ENCODE measurements at places on chromosomes 16 and 17. TPM values are rescaled to one million over a fixed set of nuclear protein-coding genes. Genes with fewer than 3 reads are reported as not detected.

DNA sequence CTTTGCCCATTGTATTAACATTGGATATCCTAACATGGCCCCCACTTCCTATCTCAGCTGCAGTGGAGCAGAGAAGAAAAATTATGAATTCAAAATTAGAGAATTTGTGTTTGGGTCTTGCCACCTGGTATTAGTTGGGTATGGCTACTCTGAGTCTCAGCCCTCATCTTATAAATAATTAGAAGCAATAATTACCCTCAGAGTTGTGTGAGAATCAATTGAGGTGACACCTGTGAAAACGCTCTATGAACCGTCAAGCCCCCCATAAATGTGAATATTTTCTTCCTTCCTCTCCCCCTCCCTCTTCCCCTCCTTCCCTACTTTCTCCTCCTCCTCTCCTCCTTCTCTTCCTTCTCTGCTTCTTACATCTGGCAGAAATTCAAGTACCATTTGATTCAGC, 8.9 kb upstream of the TOB1 start:
- H3K36me3 ChIP-seq, result no peaks in the 10 kb centered on the region
- H3K27ac ChIP-seq, result no peak overlapping the region
- H3K4me1 ChIP-seq, result peaks cover 5% of the 10 kb centered on the region
- DNase-seq, result no peak
- H3K4me3 ChIP-seq, result no peak overlapping the region

GRCh38 chr17:37828651-37829124, 83.8 kb upstream of the HNF1B start:
- DNase-seq, result peak; percentile 61
- H3K27ac ChIP-seq, result no peak overlapping the region
- H3K27me3 ChIP-seq, result no peaks in the 10 kb centered on the region
- H3K36me3 ChIP-seq, result no peaks in the 10 kb centered on the region

DNA sequence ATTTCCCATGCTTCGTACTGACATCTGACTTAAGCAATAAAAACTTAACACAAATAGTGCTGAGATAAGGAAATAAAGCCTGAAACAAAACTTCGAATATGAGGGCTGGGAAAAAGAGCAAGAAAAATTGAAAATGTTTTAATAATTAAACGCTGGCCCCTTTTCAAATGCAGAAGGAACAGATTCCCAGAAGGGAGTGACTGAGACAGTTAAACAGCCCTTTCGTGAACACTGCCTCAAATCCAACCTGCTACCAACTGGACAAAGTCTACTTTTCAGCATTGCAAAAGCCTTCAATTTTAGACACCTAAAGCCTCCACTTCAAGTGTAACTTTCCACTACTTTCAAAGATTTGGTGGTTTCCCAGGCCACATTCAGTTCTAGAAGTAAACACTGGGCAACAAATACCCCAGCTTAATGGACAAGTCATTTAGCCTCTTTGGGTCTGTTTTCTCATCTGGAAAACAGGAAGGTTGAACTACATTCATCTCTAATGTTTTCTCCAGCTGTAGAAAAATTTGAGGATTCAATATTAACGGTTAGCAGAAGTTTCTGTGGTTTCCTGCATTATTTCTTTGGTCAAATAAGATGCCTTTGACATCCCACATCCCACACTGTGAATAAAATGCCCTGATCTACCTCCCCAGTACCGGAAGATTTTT, 11.8 kb downstream of the RFFL start:
- DNase-seq, result peak; percentile 80
- H3K36me3 ChIP-seq, result no peaks in the 10 kb centered on the region
- no peak overlapping the region for H3K4me3 ChIP-seq
- no peaks in the 10 kb centered on the region for H3K4me1 ChIP-seq
- no peak overlapping the region for H3K27ac ChIP-seq
- no peaks in the 10 kb centered on the region for H3K27me3 ChIP-seq

- H3K36me3 ChIP-seq, result peaks cover 4% of the 10 kb centered on the region
- no peaks in the 10 kb centered on the region for H3K27me3 ChIP-seq
- no peaks in the 10 kb centered on the region for H3K4me1 ChIP-seq
- no peak overlapping the region for H3K27ac ChIP-seq
These were observed 64.8 kb upstream of the C17orf78 start for GRCh38 chr17:37310940-37311339.

DNA sequence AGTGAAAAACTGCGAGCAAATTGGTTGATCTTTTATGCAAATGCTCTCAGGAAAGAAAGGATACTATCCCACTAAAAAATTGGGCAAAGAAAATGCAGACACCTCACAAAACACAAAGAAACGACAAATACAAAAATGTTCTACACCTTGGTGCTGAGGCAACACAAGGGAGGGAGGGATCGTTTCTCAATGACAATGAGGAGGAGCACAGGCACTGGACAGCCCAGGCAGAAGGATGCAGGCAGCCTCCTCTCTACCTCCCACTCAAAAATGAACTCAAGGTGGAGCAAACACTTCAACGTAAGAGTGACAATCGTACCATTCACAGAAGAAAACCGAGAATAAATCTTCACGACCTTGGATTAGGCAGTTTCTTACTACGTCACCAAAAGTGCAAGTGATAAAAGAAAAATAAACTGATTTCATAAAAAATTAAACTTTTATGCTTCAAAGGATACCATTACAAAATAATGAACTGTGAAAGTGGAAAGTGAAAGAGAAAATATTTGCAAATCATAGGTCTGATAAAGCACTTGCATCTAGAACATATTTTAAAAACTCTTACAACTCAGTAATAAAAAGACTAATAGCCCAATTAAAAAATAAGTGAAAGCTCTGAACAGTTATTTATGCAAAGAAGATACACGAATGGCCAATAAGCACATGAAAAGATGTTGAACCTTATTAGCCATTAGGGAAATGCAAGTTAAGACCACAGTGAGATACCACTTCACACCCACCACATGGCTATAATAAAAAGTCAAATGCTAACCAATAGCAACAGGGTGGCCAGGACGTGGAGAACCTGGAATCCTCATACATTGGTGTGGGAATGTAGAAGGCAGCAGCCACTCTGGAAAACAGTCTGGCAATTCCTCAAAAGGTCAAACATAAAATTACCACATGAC, 80.8 kb upstream of the TRAP1 start:
- H3K4me1 ChIP-seq, result peaks cover 3% of the 10 kb centered on the region
- H3K4me3 ChIP-seq, result no peak overlapping the region
- H3K36me3 ChIP-seq, result peaks cover 9% of the 10 kb centered on the region
- DNase-seq, result no peak
- H3K27ac ChIP-seq, result no peak overlapping the region
- H3K27me3 ChIP-seq, result no peaks in the 10 kb centered on the region

- H3K4me1 ChIP-seq, result peaks cover 36% of the 10 kb centered on the region
- H3K36me3 ChIP-seq, result peaks cover under 1% of the 10 kb centered on the region
- no peak overlapping the region for H3K4me3 ChIP-seq
- peaks cover 7% of the 10 kb centered on the region for H3K27me3 ChIP-seq
- peak; percentile 29 for DNase-seq
These were observed 43.2 kb downstream of the RPH3AL start for GRCh38 chr17:309361-309888.

DNA sequence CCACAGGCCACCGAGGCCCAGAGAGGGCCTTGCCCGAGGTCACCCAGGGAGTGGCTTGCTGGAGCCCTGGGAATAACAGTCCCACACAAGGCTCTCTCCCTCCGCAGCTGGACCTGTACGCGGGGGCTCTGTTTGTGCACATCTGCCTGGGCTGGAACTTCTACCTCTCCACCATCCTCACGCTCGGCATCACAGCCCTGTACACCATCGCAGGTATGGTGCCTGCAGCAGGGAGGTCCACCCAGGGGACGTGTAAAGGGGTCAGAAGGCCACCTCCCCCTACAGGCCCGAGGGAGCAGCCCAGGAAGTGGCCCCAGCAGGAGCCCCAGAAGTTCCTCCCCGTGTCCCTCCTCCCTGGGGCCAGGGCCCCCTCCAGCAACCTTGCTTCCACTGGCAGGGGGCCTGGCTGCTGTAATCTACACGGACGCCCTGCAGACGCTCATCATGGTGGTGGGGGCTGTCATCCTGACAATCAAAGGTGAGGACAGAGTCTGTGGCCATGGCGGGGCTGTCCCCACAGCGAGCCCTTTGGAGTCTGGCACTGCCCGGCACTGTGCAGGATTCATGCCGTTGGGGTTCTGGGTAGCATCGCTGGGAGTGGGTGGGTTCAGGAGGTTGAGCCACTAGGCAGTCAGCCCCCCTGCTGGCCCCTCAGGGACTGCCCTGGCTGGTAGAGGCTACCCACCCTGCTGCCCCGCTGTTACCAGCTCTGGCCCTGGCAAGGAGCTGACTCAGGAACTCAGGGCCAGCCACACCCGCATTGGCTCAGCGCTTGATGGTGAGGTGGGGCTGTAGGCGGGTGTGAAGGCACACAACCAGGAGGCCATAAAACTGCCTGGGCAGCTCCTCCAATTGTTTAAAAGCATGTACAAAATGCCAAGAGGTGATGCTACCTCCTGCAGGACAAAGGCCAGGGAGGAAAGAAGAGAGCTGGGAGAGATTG, 17.3 kb downstream of the SLC5A10 start:
- DNase-seq, result no peak
- no peak overlapping the region for H3K4me3 ChIP-seq
- no peak overlapping the region for H3K27ac ChIP-seq
- no peaks in the 10 kb centered on the region for H3K27me3 ChIP-seq
- peaks cover 22% of the 10 kb centered on the region for H3K4me1 ChIP-seq

DNA sequence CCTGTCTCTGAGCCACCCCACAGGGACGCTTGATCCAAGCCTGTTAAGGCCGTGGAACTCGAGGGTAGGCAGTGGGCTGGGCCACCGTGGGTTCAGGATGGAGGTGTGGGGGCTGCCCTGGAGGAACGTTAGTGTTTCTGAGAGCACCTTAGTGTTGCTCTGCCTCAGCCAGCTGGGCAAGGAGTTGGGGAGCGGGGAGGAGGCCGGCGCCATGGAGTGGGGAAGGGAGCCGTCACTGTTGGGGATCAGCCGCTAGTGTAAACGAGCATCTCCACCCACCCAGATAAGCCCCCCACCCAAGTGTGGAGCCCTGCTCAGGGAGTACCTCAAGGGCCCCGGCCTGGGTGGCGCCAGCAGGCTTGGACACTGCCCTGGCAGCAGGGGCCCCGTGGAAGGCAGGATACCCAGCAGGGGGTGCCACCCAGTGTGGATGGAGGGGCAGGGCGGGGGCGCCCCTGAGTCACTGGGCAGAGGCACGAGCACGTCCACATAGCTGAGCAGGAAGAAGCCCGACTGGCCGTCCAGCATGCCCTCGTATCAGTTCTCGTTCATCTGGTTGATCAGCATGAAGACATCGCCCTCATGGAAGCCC, 98.6 kb downstream of the KPNA2 start:
- DNase-seq, result no peak
- no peaks in the 10 kb centered on the region for H3K27me3 ChIP-seq
- peaks cover 2% of the 10 kb centered on the region for H3K4me1 ChIP-seq
- H3K27ac ChIP-seq, result no peak overlapping the region
- H3K4me3 ChIP-seq, result no peak overlapping the region

GRCh38 chr16:48575471-48576050, 34.4 kb downstream of the N4BP1 start:
- H3K27ac ChIP-seq, result no peak overlapping the region
- H3K27me3 ChIP-seq, result no peaks in the 10 kb centered on the region
- no peak overlapping the region for H3K4me3 ChIP-seq
- H3K36me3 ChIP-seq, result peaks cover 2% of the 10 kb centered on the region

DNA sequence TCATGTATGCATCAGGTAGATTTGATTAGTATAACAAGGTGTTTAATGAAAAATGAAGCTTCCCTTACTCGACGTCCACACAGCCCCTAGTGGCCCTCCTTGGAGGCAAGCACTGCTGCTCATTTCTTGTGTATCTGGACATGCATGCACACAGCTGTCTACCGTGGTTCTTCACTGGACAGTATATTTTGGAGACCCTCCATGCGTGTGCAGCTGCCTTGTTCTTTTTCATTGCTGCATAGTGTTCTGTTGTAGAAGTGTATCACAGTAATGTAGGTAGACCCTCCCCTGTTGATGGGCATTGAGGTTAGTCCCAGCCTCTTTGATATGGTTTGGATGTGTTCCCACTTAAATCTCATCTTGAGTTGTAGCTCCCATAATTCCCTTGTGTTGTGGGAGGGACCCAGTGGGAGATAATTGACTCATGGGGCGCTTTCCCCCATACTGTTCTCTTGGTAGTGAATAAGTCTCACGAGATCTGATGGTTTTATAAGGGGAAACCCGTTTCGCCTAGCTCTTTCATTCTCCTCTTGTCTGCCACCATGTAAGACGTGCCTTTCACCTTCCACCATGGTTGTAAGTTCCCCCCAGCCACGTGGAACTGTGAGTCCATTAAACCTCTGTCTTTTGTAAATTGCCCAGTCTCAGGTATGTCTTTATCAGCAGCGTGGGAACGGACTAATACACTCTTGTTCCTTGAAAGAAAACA, 6.3 kb downstream of the CMIP start:
- H3K27ac ChIP-seq, result no peak overlapping the region
- H3K4me3 ChIP-seq, result no peak overlapping the region
- H3K36me3 ChIP-seq, result no peaks in the 10 kb centered on the region
- DNase-seq, result no peak
- H3K4me1 ChIP-seq, result peaks cover 57% of the 10 kb centered on the region

SNX20 gene
- 0.75 TPM for total RNA-seq

ZG16 gene
- total RNA-seq, result not detected

All from muscle of leg (tissue), 16 donors.